Right kidney (tissue), 9 donors: ENCODE measurements at places on chromosomes 5 and 9.

DNA sequence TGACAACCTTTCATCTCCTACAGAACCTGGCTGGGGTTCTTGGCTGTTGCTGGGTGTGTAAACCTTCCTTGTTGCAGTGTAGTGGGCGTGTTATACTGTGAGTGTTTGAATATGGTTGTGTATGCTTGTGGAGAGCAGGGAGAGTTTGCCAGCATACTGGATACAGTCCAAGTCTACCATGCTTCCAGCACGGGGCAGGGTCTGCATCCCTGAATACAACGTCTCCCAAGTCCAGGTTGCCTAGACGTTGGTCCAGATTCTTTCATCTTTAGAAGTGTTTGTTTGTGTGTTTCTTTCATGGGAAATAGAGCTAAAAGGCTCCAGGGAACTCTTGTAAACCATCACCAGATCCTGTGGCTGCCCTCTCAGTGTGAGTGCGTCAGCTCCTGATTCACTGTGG is 46.4 kb downstream of the SYK start:
- DNase-seq, result no peak

- DNase-seq, result no peak
These were observed 254.5 kb downstream of the RASEF start for GRCh38 chr9:82808478-82808877.

- no peak for DNase-seq
These were observed 43.2 kb downstream of the RGMB start for GRCh38 chr5:98816582-98817222.

DNA sequence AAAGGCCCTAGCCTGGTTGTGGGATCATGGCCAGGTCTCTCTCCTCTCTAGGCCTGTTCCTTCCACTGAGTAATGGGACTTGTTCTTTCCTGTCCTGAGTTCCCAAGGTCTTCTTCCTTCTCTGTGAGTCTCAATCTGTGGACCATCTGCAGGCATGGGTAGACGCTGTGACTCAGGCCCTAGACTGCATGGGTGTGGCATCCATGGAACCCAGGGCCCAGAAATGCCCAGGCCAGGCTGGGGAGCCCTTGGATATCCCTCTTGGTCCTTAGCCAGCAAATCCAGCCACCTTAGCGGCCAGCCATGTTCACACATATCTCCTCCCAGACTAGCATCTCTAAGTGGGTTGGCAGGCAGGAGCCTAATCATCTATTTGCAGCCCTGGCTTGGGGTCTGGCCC is 2.3 kb upstream of the ACSL6 start:
- no peak for DNase-seq

DNA sequence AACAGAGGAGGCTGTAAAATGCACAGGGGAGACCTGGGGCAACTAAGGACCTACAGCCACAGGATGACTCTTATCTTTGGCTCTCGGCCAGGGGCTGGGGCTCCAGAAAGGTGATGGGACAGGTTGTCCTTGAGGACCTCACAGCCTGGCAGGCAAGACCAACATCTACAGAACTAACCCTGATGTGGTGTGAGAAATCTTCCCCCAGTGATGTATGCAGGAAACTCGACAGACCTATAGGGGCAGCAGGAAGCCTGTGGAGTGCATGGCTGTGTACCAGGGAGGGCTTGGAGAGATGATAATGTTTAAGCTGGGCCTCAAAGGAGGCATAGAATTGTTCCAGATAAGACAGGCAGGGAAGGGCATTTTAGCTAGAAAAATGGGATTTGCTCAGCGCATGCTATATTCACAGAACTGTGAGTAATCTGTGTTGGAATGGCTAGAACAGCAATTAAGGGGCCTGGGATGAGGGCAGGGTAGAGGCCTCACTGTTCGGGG is 68.5 kb upstream of the SLC25A51 start:
- DNase-seq, result no peak

DNA sequence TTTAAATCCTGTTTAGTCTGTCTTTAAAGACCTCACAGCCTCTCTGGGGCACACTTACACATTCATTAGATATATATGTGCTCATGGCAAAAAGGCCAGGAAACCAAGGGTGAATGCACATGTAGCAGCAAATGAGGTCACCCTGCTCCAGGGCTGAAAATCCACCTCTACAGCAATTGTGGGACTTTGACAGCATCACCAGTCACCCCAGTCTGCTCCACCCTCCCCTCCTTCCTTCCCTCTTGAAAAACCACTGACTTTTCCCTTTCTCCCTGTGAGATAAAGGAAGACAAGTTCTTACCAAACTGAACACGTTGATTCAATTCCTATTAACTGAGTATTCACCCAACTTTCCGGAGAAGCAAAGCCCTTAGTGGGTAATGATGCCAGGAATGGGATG is 15.2 kb upstream of the SH3RF2 start:
- no peak for DNase-seq

DNA sequence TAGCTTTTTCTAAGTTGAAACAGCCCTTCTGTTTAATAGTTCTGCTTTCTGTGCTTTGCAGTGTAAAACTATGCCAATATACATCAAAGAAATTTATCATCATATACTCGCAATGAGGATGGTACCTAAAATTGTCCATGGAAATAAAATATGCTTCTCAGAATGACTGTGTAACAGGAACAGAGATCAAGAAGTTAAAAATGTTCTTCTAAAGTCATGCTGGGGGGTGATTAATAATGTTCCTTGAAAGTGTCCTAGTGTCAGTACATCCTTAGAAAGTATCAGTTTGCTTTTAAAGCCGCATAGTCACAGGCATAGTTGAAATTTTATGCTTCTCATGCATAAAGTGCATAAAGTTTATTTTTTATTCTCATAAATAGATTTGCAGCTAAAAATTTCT is 4.0 kb upstream of the LRRC70 start:
- DNase-seq, result no peak

GRCh38 chr9:84761137-84761808 is 91.7 kb downstream of the NTRK2 start:
- DNase-seq, result no peak

- no peak for DNase-seq
These were observed 266.7 kb upstream of the SMARCA2 start for GRCh38 chr9:1748407-1748806.

DNA sequence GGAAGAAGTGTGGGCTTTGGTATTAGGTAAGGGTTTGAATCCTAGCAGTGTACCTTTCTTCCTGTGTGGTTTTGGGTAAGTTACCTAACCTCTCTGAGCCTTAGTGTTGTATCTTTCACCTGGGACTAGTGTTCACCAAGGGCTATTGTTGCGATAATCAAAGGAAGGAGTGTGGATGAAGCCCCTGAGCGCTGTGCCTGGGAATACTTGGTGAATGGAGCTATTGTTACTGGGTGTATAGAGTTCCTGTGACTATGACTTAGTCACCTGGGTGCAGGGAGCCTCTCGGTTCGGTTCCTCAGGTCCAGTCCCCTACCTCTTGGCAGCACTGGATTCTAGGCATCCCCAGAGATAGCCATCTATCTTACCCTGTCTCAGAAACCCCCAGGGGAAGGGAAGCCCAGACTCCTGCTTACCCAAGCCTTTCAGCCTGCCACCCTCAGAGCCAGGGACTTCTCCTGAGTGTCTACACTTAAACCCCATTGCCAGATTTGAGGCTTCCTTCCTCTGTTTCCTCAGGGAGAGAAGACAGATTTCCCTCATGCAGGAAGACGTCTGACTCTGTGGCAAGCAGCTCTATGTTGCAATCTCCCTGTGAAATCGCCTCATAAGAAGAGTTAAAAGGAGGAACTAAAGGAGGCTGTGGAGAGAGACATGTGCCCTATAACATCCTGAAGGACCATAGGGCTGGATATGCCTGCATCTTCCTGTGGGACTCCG is 181.0 kb upstream of the PITX1 start:
- DNase-seq, result no peak

GRCh38 chr5:80656425-80656824 is 1.6 kb upstream of the DHFR start:
- DNase-seq, result no peak

DNA sequence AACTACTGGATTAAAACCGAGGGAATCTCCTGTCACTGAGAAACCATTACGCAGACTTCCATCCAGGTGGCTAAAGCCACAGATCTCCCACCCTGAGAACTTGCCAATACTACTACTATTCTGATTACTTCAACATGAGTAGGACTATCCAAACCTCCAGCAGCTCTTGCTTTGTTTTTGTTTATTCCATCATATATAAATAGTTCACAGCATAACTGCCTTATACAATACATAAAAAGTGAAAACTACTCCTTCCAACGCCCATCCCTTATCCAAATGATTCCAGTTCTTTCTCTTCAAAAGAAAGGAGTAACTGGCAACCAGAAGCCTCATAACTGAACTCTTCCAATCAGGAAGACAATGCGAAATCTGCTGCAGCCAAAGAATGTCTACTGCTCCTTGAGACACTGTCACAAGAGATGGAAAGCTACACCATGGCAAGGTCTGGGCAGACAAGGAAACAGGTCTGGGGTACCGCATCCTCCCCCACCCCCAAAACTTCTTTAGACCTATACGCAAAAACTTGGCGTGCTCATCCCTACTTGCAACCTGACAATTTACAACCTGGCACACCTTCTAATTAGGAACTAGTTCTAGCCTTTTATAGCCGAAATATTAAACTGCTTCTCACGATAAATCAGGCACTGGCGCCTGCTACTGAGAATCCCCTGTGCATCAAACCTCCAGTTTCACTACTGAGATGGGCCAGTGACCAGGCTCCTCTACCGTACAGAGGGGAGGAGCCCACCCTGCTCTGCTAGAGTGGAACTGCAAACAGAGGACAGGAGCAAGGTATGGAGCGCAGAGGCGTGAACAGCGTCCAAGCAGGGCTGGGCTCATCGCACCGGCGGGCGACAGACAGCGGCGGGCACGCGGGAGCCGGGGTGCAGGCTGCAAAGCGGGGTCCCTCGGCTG is 986 bp downstream of the PLPP1 start:
- DNase-seq, result no peak

DNA sequence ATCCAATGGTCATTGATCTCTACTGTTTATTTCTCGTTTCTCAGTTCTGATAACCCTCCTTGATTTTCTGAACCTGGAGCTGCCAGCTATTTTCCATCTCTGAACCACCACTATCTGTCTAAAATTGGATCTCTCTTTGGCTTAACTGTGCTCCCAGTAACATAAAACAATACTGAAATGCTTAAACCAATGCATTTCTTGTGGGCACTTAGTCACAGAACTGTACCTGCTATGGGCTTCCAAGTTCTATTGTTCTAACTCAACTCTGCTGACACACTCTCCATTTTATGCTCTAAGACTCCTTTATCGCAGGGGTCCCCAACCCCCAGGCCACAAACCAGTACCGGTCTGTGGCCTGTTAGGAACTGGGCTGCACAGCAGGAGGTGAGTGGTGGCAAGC is 120.6 kb downstream of the LHFPL2 start:
- DNase-seq, result no peak
